ENCODE measurements at places on chromosomes 16 and 17.
A peak's percentile ranks its signal among the peaks of the same experiment; 100 is the strongest.

- no peak for DNase-seq
These were observed 198.6 kb downstream of the AXIN2 start for GRCh38 chr17:65362826-65363225.

DNA sequence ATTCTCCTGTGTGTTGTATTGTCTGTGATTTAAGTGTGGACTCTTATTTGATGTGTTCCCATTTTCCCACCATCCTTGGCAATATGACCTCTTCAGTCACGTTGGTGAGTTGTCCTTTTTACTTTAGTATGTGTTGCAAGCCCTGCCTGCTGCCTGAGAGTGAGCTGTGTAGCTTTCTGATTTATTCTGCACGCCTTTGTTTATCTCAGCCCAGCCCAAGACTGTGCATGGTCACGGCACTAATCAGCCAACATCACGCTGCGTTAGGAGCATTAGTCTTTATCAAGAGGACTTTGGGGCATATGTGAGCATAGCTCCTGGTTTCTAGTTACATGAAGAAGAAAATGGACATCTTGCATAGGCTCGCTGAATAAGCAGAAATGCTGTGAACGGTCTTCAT, 6.0 kb downstream of the TOM1L1 start:
- DNase-seq: no peak

GRCh38 chr17:55549140-55549539, 37.9 kb upstream of the SMIM36 start:
- DNase-seq: no peak

DNA sequence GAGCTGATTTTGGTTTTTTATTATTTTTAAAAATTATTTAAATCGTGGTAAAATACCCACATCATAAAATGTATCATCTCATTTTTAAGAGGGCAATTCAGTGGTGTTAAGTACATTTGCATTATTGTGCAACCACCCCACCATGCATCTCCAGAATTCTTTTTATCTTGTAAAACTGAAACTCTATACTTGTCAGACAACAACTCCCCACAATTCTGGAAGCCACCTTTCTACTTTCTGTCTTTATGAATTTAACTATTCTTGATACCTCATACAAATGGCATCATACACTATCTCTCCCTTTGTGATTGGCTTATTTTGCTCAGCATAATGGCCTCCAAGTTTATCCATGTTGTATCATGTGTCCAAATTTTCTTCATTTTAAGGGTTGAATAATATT, 97.9 kb downstream of the HS3ST3B1 start:
- no peak for DNase-seq

DNA sequence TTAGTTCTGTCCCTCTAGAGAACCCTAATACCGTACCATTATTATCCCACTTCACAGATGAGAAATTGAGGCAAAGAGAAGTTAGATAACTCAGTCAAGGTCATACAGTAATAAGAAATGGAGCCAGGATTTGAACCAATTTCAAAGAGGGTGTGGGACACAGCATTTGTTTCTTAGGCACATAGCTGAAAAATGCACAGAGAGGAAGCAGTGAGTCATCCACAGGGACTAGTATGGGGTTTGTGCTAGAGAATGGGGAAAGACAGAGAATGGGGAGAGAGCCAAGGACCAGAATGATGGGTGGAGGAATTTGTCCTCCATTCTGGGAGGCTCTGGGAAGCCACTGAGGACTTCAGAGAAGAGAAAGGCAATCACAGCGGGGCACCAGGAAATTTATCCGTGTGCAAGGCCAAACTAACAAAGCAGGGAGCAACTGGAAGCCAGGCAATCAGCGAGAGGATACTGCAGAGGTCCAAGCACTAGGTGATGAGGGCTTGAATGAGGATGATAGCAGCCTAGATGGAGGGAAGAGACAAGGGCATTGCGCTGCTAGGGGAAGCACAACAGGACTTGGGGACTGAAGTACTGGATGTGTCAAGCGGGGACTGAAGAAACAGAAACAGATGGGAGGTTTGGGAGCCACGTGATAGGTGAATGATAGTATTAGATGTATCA, 78.1 kb upstream of the ZFHX3 start:
- no peak for DNase-seq

DNA sequence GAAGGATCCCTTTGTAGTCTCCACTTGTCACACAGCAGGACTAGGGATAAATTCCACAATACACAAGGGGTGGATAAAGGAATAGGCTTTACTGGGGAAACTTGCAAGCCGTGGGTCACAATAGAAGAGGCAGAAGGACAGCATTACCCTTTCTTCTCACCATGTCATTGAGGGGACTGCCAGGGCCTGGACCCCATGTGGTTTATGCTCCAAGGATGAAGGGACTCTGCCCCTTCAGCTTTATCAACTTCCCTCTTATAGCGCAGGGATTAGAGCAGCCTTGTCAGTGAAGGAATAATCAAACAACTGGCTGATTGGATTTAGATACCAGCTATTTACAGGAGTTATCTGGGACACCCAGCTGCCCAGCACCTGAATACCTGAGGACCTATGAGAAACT, 89.8 kb downstream of the HS3ST2 start:
- DNase-seq: no peak

DNA sequence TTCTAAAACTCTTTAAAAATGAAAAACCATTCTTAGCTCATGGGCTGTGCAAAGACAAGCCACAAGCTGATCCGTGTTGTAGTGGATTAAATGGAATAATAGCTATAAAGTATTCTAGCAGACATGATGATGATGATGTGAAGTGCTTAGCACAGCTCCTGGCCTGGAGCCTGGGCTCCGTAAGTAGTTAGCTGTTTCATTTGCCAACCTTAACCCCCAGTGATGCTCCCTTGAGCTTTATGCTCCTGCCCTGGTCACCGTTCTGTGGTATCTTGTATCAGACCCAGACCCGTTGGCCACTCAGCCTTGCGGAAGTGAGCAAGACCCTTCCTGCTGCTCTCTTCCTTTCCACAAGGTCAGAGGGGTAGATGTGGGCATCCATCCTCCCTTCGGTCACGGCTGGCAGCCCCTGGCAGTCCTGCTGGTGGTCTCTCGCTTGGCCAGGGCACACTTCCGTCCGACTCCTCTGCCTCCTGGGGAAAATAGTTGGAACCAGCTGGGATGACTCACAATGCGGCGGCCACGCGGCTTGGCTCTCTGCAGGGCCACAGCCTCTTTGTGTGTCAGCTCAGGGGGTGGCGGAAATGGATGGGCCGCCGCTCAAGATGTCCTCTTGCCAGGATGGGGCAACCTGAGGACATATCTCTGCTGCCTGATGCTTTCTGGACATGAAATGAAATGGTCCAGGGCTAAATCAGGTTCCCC, 79.1 kb downstream of the GPR139 start:
- DNase-seq: no peak

- no peak for DNase-seq
These were observed 52.6 kb downstream of the USP22 start for GRCh38 chr17:20989991-20990855.

DNA sequence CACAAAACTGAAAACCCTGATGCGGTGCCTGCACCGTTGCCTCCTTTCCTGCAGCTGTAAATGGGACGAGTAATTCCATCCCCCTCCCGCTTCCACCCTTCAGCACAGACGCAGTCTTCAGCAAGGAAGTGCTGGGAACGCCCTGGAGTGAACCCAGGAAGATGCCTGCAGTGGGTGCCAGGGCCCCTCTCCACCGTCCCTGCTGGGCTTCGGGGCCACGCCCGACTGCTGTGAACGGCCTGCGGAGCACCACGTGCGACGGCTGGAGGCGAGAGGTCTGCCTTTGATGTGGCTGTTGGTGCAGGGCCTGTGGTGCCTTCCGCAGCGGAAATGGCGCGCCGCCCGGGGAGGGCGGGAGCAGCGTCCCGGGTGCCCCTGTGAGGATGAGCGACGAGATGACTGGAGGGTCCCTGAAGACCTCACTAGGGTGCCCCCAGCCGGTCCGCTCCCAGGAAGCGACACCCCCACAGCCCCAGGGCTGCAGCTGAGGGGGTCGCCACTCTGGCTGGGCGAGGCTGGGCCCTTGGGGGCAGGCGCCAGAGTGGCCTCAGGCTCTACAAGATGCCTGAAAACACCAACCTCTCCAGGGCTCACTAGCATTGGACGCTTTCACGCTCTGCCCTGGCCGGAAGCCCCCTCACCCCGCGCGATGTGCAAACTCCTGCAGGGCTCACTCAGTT, 749 bp upstream of the MC1R start:
- peak; percentile 71 for DNase-seq

- no peak for DNase-seq
These were observed 120.7 kb downstream of the TRIM37 start for GRCh38 chr17:58985971-58986370.

- DNase-seq: no peak
These were observed 501.1 kb upstream of the KIF2B start for GRCh38 chr17:53321651-53322050.

- no peak for DNase-seq
These were observed 211.0 kb downstream of the MAP2K6 start for GRCh38 chr17:69625474-69625873.

DNA sequence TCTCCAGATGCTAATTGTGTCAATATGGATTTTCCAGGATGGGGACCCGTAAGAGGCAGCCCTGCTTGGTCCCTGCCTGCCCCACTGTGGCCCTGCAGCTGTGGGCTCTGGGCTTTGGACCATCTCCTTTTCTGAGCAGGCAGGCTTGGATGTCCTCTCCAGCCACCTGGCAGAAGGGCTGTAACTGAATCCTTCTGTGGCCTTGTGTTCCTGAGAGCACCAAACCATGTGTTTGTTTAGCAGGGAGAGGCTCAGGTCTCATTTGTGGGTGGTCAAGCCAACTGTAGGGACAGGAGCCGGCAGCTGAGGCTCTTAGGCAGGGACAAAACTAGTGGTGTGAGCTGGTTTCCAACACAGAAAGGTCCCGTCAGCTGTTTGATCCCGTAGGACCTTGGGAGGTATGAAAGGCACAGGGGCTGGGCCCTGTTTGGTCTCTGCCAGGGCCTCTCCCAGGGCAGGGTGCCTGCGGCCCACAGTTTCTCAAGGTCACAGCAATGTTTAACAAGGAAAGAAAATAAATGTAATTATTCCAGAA, 18.5 kb downstream of the SEC14L5 start:
- no peak for DNase-seq

- no peak for DNase-seq
These were observed 4.5 kb downstream of the SAMD14 start for GRCh38 chr17:50125420-50125997.

GRCh38 chr16:10202649-10203048, 20.4 kb upstream of the GRIN2A start:
- DNase-seq: no peak

- no peak for DNase-seq
These were observed 49.2 kb upstream of the WSCD1 start for GRCh38 chr17:6021011-6021400.

DNA sequence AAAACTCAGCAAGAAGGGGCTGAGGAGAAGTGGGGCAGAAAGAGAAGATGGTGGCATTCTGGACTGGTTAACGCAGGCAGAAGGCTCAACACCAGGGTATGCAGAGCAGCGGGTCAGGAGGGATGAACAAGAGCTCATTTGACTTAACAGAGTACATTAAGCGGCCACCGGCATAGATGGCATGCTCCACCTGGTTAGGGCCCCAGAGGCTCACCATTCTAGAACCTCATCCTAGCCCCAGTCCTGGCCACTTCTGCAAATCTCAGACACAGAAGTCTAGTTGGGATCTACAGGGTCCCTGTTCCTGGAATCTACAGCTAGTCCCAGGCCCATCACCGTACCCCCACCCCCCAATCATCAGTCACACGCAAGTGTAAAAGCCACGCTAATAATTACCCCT, 1.7 kb upstream of the MYO1C start:
- DNase-seq: no peak

DNA sequence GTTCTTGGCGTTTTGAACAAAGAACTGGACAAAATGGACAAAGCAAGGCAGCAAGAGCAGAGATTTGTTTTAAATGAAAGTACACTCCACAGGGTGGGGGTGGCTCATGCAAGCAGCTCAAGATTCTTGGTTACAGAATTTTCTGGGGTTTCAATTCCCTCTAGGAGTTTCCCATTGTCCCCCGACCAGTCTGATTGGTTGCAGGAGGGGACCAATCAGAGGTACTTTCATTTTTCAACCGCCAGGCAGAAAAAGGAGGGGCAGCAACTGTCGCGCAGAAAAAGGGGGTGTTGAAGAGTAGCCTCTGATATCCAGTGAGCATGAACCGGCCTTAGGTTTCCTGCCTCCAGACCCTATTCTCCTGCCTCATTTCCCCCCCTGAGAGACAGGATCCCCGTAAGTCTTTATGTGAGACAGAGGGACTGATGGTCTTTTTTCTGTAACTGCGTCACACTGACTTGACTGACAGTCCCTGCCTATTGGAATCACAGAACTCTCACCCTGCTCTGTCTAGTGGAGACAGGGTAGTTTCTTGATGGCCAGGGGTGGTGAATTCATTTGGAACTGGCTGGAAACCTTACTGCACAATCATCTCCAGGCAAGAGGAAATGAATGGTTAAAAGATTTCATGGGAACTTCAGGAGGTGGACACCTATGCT, 59.4 kb upstream of the ALOX12 start:
- DNase-seq: no peak

- DNase-seq: peak; percentile 71
These were observed 10.6 kb downstream of the KSR1 start for GRCh38 chr17:27466743-27467375.

DNA sequence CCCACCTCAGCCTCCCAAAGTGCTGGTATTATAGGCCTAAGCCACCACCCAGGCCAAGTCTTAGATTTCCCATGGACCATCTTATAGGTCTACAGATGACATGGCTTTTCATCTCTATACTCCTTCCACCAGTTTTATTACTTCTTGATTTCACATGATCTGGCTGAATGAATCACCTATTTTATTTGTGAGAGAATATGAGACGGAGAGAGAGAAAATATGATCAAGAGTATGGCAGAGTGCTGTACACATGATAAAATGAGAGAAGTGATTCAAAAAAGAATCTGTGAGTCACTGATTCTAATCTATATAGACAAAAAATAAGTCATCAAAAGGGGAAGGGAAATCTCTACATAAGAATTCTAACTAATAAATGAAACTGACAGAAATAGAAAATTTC, 13.7 kb downstream of the ACSM1 start:
- DNase-seq: no peak

- no peak for DNase-seq
These were observed 4.3 kb upstream of the NTN1 start for GRCh38 chr17:9016941-9017552.

DNA sequence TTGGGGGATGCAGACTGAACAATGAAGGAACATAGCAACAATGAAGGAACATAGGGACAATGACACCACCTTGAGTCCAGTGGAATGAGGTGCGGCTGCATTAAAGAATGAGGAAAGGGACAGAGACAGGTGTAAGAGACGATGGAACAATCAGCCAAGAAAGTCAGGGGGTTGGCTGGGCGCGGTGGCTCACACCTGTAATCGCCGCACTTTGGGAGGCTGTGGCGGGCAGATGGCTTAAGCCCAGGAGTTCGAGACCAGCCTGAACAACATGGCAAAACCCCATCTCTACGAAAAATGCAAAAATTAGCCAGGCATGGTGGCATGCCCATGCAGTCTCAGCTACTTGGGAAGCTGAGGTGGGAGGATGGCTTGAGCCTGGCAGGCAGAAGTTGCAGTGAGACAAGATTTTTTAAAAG, 13.6 kb upstream of the CBFB start:
- DNase-seq: no peak

DNA sequence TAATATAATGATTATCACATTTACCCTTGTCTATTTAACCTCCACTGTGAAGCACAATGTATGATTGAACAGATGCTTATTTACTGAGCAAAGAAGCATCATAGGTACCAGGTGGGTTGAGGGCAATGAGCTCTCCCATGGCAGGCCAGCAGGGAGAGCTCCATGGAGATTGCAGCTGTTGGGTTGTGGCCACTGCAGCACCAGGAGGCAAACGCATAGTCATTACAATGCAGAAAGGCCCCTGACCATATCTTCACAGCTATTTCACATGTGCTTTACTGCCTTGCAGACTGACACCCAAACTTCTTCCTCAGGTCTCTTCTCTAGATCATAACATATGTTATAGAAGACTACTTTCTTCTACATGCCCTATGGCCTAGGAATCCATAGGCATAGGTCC, 75.0 kb downstream of the MMD start:
- DNase-seq: no peak

Data from stimulated activated CD4-positive, alpha-beta T cell treated with anti-CD3 and anti-CD28 coated beads, Interleukin-4, amount 100 ng/mL, for 48 hours (primary cell).